ENCODE measurements at places on chromosomes 2 and 18.
A peak's percentile ranks its signal among the peaks of the same experiment; 100 is the strongest.

- no peak for DNase-seq
Observed at GRCh38 chr2:26469092-26469710, 8.7 kb downstream of the OTOF start.

DNA sequence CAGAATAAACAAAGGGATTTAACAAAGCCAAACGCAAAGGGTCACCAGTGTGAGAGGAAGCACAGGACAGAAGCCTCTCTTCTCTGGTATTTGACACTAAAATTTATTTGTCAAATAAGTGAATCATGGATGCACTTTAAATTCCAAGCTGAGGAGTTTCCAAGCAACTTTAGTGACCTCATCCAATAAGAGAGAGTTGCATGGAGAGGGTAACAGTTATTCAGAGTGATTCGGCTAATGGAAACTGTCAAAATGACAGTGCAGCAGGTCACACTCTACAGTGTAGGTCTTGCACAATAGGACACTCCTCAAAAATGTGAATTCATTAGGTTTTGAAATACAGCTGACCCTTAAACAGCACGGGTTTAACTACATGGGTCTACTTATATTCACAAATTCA, 103.9 kb upstream of the ACVR1C start:
- no peak for DNase-seq

- no peak for DNase-seq
Observed at GRCh38 chr2:224691563-224691962, 24.6 kb downstream of the CCDC195 start.

DNA sequence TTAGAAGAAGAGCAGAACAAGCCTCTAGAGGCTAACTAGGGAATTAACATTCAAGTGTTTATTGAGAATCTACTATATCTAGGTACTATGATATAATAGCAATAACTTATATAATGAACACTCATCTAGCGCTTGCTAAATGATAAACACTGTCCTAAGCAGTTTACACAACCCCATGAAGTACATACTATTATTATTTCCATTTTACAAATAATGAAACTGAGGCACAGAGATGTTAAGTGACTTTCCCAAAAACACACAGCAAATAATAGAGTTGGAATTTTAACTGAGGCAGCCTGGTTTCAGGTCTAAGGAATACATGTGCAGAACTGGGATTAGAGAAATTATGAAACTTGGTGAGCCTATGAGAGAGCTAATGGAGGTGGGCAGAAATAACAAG, 893.4 kb downstream of the CPS1 start:
- no peak for DNase-seq

DNA sequence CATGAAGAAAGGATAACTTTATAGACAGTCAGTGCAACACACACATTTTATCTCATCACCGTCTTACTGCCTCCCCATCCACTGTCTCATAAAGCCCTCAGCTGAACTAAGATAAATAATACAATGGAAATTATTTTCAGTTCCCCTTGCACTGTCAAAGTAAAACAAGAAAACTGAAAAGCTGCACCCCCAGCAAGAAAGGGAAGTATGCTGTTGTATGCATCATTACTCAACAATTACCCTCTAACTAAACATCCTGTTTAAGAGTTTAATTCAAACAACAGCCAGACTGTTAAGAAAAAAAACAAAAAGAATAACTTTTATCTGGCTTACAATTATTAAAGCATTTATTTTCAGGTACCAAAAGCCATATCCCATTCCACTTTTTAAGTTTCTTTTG, 25.0 kb downstream of the MPPE1 start:
- DNase-seq: no peak

GRCh38 chr2:236702657-236703372, 133.2 kb downstream of the ACKR3 start:
- DNase-seq: no peak

DNA sequence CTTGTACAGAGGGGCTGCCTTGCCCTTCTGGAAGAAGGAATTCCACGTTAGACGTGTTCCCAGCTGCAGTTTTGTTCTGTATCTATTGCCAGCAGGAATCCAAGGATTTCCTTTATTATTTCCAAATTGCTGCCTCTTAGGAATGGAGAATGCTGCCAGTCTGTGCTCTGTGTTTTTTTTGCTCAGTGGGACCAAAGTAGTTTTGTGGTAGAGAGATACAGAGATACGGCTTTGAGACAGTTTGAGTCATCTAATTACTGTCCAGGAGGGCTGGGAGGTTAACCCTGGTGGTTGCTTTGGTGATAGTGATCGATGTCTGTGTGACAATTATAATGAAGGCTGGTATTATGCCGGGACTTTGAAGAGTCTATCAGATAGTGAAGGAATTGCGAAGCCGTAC, 26.3 kb downstream of the ASAP2 start:
- no peak for DNase-seq

GRCh38 chr2:112980537-112980936, 2.7 kb downstream of the IL36G start:
- DNase-seq: no peak

GRCh38 chr2:46865181-46865970, 50.2 kb downstream of the MCFD2 start:
- DNase-seq: no peak

DNA sequence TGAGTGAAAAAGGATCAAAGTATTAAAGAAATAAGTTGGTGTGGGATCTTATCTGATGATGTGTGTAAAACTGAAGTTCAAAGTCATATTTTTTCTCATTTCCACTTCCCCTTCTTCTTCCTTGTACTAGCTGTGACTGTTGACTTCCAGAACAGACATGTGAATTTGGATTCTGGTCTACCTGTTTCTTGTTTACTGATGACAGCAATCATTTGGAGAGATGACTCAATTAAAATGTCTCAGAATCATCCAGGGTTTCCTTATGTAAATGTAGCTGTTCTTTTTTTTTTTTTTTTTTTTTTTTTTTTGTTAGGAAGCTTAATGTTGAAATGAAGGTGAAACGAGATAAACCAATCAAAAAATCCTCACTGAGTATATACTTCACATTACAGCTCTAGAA, 819.9 kb upstream of the PIK3C3 start:
- DNase-seq: no peak

GRCh38 chr2:65436824-65437221, 4.4 kb upstream of the SPRED2 start:
- peak; percentile 45 for DNase-seq

DNA sequence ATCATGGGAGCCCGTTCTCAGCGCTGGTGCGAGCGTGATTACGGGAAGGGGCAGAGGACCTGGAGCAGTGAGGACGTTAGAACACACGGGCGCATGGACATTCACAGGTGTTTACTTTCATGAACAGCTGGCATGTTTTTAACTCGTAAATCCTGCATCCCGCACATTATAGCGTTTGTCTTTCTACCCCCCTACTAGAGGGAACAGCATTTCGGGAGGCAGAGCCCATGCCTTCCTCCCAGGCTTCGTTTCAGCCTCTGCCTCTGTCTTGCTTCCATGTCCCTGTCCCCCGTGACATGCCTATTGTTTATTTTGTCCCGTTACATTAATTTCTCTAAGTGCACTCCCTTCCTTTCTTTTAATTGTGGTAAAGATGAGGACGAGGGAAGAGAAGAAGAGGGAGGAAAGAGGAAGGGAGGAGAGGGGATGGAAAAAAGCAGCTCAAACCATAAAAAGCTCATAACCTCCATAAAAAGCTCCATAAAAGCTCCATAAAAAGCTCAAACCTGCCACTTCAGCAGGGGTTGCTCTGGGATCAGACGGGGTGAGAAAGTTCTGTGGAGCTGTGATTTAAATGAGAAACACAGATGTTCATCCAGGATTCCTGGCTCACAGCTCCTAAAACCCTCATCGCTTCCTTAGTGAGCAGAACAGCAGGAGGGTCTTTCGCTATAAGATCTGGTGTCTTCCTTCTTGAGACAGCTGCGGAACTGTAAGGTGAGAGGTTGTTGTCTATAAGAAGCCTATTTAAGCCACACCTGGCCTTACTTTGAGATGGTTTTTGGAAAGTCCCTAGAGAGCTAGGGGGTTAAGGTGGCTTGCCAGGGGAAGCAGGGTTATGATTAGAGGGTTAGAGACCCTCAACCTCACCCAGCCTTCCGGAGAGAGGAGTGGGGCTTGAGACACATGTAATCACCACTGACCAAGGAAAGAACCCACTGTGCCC, 66.6 kb upstream of the SNTG2 start:
- no peak for DNase-seq

DNA sequence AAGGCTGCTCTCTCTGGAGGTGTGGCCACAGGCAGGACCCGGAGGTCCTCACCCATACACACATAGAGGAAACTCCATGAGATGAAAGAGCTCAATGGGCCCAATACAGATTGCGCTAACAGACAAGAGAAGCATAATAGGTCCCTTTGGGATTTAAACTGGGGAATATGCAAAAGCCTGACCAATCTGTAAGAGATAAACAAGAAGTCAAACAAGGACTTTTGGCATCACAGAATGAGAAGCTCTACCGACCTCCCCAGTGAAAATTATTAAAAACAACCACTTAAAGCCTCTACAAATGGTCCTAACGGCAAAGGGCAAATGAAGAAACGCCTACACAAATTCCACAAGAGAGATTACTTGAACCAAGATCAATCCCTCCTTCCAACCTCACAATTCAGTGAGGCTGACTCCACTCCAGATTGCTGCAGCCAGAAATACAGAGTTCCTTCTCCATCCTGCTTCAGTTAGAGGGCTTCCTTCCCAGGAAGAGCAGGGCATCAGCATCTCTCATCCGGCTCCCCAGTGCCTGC, 10.8 kb downstream of the IWS1 start:
- DNase-seq: no peak

Data from T-helper 2 cell (primary cell).